ENCODE measurements at places on chromosomes 2 and 18.

GRCh38 chr2:156399950-156400705 is 36.1 kb upstream of the GPD2 start:
- peak; percentile 58 for DNase-seq

- DNase-seq = no peak
Observed at GRCh38 chr18:23228102-23229061, 93.1 kb downstream of the CABLES1 start.

GRCh38 chr2:230400041-230400440 is 16.0 kb upstream of the SP100 start:
- no peak for DNase-seq

- DNase-seq = no peak
Observed at GRCh38 chr2:224072541-224073188, 33.6 kb upstream of the SERPINE2 start.

- DNase-seq = peak; percentile 82
Observed at GRCh38 chr2:241443486-241444223, 64.7 kb downstream of the STK25 start.

- peak; percentile 45 for DNase-seq
Observed at GRCh38 chr2:217510771-217511291, 492.0 kb downstream of the TNS1 start.

GRCh38 chr2:49111006-49111405 is 43.3 kb downstream of the FSHR start:
- no peak for DNase-seq

GRCh38 chr2:121220995-121221394 is 64.0 kb downstream of the TFCP2L1 start:
- no peak for DNase-seq

- DNase-seq = no peak
Observed at GRCh38 chr2:121037480-121037879, 247.5 kb downstream of the TFCP2L1 start.

DNA sequence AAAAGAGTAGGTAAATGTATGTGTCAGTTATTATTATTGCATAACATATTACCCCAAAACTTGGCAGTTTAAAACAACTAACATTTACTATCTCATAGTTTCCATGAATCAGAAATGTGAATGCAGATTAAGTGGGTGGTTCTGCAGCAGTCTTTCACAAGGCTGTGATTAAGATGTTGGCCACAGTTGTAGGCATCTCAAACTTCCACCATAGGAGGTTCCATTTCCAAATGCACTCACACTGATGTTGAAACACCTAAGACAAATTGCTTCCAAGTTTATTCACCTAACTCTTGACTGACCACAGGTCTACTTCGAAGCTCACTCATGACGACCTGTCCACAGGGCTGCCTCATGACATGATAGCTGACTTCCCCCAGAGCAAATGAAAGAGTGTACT is 360.8 kb downstream of the GRB14 start:
- DNase-seq = no peak

GRCh38 chr2:239599299-239599698 is 198.5 kb upstream of the HDAC4 start:
- DNase-seq = no peak

DNA sequence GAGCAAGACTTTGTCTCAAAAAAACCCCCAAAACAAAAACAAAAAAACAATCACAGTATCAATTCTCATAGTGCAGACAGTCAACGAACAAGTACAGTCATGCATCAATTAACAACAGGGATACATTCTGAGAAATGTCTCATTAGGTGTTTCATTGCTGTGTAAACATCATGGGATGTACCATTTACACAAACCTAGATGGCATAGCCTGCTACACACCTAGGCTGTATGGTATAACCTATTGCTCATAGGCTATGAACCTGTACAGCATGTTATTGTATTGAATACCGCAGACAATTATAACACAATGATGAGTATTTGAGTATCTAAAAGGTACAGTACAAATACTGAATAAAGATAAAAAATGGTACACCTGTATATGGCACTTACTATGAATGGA is 67.8 kb upstream of the LMAN1 start:
- DNase-seq = no peak

- no peak for DNase-seq
Observed at GRCh38 chr2:48514348-48515003, 15.5 kb upstream of the STON1 start.

GRCh38 chr18:29157057-29157780 is 980.3 kb upstream of the CDH2 start:
- DNase-seq = no peak
